ENCODE measurements at places on chromosomes 16 and 17.

- no peak for DNase-seq
Measured at GRCh38 chr17:36459045-36459444, 27.4 kb upstream of the ZNHIT3 start.

- no peak for DNase-seq
Measured at GRCh38 chr16:11890231-11890965, 25.4 kb downstream of the GSPT1 start.

GRCh38 chr16:55418586-55418985 lies 60.4 kb upstream of the MMP2 start:
- peak; percentile 50 for DNase-seq

GRCh38 chr16:69848637-69849545 lies 86.8 kb downstream of the WWP2 start:
- peak; percentile 93 for DNase-seq

DNA sequence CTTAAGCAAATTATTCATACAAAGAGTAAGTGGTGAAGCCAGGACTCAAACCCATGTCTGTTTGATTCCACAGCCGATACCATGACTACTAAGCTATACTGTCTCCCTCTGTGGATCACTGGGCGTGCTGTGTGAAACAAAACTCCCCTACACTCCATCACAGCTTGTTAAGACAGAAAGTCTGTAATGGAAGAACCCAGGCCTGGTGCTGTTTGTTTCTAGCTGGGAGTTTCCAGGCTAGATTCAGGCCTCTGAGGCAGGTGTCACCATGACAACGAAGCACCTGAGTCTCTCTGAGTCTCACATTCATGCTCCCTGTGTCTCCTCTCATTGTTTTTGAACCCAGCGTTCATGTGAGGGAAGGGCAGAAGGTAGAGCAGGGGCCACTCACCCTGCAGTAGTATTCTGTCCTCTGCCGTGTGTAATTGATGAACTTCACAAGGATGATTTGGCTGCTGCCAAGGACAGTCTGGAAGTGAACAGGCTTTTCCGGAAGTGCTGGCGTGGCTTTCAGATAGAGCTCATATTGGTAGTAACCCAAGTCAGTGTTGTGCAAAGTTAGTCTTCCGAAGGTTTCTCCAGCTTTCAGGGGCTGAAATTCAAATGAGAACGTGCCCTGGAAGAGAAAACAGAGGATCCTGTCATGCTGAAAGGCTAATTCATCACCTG lies 8.6 kb upstream of the VAC14 start:
- no peak for DNase-seq

- no peak for DNase-seq
Measured at GRCh38 chr17:52828621-52829020, 670.1 kb upstream of the CA10 start.

GRCh38 chr16:65728167-65728566 lies 606.3 kb upstream of the CDH11 start:
- DNase-seq: peak; percentile 4

DNA sequence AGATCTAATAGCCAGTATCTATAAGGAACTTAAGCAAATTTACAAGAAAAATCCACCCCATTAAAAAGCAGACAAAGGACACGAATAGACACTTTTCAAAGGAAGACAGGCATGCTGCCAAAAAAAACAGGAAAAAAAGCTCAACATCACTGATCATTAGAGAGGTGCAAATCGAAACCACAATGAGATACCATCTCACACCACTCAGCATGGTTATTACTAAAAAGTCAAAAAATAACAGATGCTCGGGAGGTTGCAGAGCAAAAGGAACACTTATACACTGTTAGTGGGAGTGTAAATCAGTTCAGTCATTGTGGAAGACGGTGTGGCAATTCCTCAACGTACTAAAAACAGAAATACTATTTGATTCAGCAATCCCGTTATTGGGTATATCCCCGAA lies 9.6 kb downstream of the STX8 start:
- peak; percentile 44 for DNase-seq

Data from astrocyte of the hippocampus (primary cell).